ENCODE measurements at places on chromosomes 4 and X.

DNA sequence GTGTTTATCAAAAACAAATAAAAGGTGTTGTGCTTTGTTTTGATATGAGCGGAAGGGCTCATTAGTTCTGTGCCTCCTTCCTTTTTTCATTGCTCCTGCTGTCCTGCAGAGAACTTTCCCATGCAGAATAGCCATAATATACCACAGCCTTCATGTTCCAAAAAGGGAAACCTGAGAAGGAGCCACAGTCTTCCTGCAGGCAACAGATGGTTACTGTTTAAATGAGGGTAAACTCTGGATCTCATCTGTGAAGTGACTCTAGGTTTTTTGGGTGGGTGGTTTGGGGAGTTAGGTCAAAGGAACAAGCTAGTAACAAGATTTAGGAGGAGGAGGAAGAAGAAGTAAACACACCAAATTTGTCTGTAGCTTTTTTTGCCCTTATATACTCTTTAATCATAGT, 131.8 kb downstream of the BMPR1B start:
- DNase-seq, result no peak

DNA sequence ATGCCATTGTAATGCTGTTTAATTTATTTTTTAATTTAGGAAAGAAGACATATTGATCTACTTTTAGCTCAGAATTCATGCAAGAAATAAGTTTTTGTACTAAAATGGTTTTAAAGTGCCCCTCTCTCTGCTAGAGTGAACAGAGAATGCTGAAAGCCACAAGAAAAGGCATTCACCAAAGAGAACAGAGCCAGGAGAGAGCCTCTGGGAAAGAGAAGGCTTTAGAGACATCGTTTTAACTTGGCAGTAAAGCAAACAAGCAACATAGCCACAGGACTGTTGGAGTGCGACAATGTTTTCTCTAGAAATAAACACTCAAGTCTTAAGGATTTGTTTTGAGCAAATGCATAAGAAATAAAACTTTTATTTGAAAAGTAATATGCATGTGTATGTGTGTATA, 484.1 kb upstream of the CPEB2 start:
- DNase-seq, result no peak

DNA sequence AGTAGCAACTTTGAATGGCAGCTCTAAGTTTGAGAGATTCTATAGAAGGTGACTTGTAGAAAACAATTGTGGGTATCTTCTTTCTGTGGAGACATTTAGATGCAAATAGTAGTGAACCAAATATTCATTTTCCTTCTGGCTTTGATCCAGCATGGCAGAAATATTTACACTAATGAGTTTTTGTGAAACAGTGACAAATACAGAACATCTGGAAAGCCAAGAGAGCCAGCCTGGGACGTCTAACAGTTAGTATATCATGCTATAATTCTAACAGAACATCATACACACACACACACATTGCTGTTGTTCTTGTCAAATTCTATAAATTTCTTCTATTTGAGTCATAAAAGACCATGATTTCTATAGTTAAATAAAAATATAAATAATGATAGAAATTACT, 1777.9 kb downstream of the ARAP2 start:
- no peak for DNase-seq

- DNase-seq, result no peak
Measured at GRCh38 chr4:17616283-17616682, 1.8 kb downstream of the MED28 start.

DNA sequence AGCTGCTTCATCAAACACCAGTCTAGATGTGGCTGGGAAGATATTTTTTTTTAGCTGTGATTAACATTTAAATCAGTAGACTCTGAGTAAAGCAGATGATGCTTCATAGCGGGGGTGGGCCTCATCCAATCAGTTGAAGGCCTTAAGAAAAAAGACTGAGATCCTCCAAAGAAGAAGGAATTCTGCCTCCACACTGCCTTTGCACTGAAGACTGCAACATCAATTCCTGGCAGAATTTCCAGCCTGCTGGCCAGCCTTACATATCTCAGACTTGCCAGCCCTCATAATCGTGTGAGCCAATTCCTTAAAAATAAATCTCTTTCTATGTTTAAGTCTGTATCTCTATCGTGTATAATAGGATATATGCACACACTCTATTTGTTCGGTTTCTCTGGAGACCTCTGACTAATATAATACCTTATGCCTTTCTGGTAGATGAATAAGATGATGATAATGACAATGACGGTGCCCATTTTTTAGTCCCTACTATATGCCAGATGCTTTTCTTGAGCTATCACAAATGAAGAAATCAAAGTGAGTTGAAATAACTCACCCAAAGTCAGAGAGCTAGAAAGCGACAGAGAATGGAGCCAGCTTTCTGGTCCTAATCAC, 66.1 kb upstream of the SOD3 start:
- no peak for DNase-seq

DNA sequence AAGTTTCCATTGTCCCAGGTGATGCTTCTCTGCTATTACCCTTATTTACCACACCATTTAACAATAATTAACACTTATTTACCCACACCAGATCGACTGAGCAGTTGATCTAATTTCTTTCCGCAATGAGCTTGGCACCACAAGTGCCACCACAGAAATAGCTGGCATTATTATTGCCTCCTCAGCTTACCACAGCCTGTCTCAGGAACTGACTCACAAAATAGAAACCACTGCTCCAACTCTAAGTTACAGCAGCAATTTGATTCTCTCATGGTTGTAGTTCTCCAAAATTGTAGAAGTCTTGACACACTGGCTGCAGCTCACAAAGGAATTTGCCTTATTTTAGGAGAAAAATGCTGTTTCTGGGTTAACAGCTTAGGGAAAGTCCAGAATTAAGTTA, 22.5 kb downstream of the ZNF721 start:
- DNase-seq, result peak; percentile 37

- no peak for DNase-seq
Measured at GRCh38 chr4:98345838-98346237, 84.7 kb downstream of the RAP1GDS1 start.

GRCh38 chr4:85557016-85557901, 82.3 kb downstream of the ARHGAP24 start:
- DNase-seq, result no peak

GRCh38 chrX:110006821-110007375, 4.0 kb downstream of the TMEM164 start:
- DNase-seq, result no peak

GRCh38 chr4:120096508-120097297, 30.1 kb upstream of the MAD2L1 start:
- DNase-seq, result no peak

DNA sequence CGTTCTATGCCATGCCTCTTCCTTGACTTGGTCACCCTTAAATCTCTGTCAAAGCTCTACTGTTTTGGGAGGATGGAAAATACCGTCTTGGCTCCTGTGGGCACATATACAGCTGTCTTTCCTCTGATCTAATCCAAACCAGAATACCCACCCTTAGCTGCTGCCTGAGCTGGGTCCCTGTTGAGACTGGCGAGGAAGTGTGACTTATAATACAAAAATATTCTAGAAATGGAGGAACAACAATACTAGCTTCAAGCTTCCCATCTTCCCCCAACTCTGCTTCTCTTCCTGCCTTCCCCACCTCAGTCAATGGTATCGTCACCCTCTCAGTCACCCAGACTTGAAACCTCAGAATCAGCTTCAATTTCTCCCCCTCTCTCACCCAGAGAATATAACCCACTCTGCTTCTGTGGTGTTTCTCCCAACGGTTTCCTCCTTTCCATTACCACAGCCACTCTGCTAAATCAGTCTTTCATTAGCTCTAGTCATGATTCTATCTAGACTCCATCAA, 599 bp upstream of the IL2RG start:
- no peak for DNase-seq

DNA sequence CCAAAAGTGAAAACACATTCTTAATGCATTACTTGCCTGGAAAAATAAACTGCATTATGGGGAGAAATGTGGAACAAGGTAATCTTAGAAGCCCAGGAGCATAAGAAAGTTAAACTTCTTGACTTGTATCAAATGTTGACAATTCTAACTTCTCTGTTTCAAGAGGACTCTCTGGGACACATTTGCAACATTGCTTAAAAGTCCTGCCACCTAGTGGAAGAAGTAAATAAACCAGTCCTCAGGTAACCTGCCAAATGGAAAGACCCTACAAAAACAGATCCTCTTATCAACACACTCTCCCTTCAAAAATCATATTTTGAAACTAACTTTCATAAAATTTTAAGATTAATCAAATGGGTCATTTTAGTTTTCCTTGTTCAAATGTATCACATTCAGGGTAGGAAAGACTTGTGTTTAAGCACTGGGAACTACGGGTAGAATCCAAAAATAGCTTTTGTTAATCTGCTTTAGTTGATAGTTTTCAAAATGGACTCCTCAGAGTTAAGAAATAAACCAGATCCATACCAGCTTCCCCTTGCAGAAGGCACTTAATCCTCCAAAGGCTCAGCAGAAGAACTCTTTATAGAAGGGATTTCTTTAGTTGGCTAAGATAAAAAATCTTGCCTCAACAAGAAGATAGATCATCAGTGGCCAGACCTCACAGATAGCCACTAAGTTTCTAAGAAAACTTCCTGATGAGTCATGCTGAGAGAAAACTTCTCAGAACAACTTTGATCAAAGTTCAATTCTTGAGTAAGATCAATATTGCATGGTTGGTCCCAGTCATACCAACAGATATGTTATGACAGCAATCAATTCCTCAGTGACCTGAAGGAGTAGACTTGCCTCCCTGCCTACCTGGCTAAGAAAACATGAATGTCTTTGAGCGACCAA, 141.7 kb downstream of the HHIP start:
- no peak for DNase-seq

- peak; percentile 3 for DNase-seq
Measured at GRCh38 chrX:131617182-131617581, 73.3 kb downstream of the OR13H1 start.

GRCh38 chrX:11944501-11944900, 186.5 kb downstream of the MSL3 start:
- DNase-seq, result peak; percentile 2

- no peak for DNase-seq
Measured at GRCh38 chr4:4791299-4792111, 68.0 kb upstream of the MSX1 start.

DNA sequence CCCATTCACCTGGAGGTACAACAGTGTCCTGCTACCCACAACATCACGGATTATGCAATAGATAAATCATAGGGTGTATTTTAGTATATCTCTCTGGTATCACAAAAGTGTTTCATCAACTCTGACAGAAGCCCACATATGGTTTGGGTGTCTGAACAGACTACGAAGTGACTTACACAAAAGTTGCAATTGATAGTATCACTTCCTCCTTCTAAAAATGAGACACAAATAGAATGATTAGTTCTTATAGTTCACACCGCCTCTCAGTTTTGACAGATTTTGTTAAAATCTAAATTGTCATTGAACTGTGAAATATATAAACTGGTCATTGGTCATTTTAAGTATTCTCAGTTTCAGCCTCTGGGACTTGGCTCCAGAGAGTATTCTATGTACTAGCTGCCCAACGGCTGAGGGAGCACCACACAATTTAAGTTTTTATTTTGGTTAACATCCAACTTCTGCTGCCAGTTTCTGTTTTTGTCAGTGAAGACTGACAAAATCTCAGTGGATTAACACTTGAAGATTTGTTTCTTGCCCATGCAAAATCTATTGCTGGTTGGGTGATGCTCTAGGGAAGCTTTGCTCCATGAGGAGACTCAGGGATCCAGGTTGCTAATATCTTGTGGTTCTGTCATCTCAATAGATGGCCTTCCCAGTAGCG, 113.8 kb upstream of the PUDP start:
- DNase-seq, result no peak

GRCh38 chr4:68079928-68080327, 49.7 kb downstream of the TMPRSS11F start:
- no peak for DNase-seq

- DNase-seq, result peak; percentile 1
Measured at GRCh38 chr4:174490451-174490961, 31.8 kb downstream of the HPGD start.

GRCh38 chrX:96455078-96455477, 229.6 kb upstream of the DIAPH2 start:
- no peak for DNase-seq

Measured in GM04503 (cell line).